ENCODE measurements at places on chromosomes 2 and 18.

GRCh38 chr2:70942396-70943204, 6.9 kb downstream of the ATP6V1B1 start:
- no peak for DNase-seq

DNA sequence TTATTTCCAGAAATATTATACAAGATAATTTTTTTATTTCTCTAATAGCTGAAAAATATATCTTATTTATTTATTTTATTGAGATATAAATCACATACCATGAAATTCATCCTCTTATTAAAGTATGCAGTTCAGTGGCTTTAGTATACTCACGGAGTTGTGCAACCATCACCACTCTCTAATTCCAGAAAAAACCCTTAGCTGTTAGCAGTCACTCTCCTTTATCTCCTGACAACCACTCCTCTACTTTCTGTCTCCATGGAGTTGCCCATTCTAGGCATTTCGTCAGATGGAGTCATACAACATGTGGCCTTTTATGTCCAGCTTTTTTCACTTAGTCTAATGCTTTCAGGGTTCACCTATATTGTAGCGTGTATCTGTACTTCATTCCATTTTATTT, 66.5 kb downstream of the TCF7L1 start:
- no peak for DNase-seq

DNA sequence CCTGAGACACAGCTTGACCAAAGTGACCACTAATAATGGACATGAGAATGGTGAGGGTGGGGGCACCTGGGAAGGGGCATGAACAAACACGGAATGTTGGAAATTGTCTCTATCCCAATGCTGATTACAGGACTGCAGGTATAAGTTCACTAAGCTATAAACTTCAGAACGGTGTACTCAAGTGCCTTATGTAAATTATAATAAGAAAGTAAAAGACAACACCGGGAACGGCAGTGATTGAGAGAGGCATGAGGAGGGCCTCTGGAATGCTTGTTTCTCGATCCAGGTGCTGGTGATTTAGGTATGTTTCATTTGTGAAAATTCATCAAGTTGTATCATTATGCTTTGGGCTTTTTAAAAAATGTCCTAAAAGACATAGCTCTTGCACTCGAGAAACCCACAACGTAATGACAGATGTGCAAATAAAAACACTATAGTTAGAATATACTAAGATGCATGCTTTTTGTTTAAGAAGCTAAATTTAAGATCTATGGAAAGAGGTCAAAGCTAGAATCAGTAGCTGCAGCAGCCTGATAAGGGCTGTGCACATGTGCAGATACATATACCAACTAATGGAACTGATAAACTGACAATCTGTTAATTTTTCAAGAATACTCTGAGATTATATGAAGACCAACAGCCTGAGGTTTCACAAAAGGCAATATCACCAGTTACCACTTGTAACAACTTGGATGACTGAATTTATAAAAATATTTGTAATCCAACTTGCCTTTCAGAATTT, 7.6 kb downstream of the HIBCH start:
- DNase-seq, result no peak

DNA sequence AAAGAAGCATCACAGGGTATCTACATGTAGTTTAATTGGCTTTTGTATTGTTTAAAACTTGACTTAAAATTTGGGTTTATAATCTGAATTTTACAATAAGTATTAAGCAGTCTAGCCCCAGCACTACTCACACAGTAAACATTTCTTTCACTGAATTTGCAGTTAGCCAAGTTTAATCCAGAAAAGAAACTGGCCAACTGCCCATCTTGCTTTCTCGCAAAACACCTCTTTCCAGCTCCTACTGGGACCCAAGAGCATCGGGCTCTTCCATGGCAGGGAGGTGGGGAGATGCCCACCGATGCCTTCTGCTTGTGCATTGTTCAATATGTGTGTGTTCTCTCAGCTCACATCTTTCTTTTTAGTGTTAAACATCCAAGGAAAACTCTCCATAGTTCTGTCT, 212.8 kb upstream of the BOD1L2 start:
- no peak for DNase-seq

DNA sequence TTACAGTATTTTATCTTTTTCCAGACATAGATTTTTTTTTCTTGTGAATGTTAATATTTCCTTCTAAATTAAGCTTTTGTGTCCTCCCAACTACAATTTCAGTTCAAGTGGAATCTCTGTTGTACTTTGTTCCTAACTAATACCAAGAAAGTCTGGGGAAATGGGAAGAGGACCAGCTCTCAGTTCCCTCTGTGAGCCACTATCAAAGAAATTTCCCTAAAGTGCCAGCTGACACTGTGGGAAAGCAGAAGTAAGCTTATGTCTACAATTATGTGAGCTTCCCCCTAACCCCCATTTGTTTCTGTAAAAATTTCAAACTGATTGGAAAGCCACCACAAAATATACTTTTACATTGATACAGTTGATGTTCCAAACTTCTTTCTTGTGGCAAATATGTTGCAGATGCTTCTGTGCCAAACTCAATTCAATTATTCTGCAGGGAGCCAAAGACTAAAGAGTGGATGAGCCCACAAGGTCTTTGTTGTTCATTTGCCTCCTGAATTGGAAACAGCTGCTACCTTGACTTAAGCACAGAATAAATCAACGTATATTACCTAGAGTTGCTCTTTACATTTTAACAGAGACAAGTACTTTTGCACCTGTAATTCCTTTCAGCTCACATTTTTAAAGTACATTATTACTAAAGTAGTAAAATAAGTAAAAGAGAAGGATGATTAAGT, 306.6 kb downstream of the PTH2R start:
- no peak for DNase-seq

DNA sequence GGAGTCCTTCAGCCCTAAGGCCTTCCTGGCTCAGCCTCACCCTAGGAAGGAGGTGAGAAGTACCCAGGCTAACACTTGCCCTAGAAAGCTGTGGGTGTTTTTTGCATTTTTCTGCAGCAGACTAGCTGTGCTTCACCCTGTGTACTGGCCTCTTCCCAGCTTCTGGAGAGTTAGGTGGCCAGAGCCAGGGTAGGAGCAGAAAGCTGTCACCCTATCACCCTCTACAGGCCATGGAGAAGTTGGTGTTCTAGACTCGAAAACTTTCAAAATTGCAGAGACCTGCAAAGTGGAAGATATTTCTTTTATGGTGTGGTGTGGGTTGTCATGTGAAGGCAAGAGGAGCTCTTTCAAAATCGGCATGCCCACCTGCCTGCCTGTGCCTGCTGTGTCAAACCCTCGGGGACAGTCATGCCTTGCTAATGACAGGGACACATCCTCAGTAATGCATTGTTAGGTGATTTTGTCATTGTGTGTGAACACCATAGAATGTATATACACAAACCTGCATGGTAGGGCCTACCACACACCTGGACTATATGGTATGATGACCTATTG, 29.8 kb downstream of the EHD3 start:
- DNase-seq, result no peak

DNA sequence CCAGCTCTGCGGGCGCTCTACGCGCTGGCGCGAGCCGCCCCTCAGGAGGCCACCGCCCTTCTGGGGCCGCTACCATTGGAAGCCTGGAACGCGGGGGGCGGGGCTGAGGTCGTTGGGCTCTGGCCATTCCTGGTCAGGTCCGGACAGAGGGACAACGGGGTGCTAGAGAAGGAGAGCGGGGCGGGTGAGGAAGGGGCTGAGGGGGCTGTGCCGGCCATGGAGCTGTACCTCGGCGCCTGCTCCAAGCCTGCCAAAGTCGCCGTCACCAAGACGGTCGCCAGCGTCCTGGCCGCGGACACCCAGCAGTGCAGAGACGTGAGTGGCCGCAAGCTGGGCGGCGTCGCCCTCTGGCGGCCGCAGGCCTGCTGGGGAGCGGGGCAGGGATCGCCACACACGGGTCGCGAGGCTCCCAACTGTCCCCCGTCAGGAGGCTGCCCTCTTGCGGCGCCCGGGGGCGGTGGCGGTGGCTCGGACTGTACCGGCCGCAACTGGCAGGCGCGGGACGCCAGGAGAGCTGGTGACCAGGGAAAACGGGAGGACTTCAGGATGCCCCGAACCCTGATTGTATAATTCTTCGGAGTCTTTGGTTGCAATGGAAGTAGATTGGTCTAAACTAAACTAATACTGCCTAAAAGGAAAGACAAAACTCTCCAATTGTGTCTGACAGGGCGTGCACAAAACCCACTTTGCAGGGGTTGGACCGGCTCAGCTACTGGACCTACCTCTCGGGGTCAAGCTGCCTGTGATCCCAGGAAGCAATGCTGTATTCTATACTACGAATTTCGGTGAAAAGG, at the start of gene FSIP2:
Gene FSIP2, plus strand, starts transcription at position 126 of the 794 bp plus-strand sequence. Its CDS starts 91 bp downstream, at position 217.
- no peak for DNase-seq

- no peak for DNase-seq
Observed at GRCh38 chr2:105866216-105867185, 121.8 kb downstream of the NCK2 start.

GRCh38 chr2:196510246-196510645, 129.3 kb upstream of the CCDC150 start:
- DNase-seq, result no peak

- DNase-seq, result no peak
Observed at GRCh38 chr2:27809761-27810241, 38.3 kb downstream of the MRPL33 start.

- no peak for DNase-seq
Observed at GRCh38 chr18:25557011-25557410, 205.0 kb upstream of the ZNF521 start.

DNA sequence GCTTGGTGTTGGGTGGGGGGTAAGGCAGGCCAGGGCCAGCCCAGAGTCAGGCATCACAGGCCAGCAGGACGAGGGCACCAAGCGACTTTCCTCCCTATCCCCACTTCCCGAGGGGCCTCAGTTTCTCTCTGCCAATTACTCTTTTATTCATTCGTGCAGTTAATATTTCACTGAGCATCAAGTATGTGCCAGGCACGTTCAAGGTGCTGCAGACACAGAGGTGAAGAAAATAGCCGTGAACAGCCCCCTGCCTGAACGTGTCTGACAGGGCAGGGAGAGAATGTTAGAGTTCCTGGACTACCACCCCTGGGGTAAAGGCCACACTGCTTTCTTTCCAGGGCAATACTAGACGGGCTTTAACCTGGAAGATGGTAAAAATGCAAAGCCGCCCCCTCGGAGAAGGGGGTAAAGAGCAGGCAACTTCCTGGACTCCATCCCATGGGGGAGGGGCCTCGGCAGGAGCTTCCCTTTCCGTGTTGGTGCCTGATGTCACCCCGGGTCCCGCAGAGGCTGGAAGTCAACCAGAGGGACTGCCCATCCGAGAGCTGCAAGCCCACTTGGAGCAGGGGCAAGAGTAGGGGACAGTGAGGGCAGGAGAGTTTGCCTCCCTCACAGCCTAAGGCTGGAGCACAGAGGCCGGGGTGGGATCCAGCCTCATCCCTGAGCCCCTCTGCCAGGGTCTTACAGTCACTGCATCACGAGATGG, 47.1 kb downstream of the CENPO start:
- DNase-seq, result no peak

GRCh38 chr2:36461039-36461681, 105.6 kb downstream of the CRIM1 start:
- DNase-seq, result no peak

GRCh38 chr2:50004667-50005066, 850.4 kb upstream of the FSHR start:
- no peak for DNase-seq

GRCh38 chr18:3923750-3924149, 473.8 kb downstream of the TGIF1 start:
- no peak for DNase-seq

DNA sequence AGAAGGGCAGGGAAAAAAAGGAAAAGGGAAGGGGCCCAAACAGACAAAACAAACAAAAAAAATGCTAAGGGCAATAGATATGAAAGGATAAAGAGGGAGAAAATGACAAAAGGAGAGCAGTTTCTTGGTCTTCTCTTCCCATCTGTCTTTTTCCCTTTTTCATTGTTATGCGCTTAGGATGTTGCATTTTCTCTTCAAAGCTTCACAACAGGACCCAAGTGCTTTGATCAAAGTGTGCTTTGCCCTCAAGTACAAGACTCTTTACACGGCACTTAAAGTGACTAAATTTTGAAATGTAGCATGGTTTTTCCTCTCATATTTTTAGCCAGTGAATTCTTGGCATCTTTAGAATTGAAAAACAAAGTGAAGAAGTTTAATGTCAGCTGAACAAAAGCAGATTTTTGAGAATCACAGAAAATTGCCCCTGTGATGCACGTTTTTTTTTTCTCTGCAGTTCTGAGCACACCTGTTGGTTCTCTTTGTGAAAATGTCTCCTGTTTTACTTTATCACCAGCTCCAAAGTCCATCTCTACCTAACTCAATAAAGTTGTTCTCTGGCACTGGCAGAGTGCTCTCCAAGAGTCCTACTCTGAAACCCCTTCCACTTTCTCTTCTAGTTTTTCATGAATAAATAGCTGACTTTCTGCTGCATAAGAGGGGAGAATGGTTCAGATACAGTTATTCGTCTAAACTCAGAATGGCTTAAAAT, 126.6 kb downstream of the KCNH7 start:
- no peak for DNase-seq

- no peak for DNase-seq
Observed at GRCh38 chr18:68376926-68377325, 338.0 kb downstream of the TMX3 start.

DNA sequence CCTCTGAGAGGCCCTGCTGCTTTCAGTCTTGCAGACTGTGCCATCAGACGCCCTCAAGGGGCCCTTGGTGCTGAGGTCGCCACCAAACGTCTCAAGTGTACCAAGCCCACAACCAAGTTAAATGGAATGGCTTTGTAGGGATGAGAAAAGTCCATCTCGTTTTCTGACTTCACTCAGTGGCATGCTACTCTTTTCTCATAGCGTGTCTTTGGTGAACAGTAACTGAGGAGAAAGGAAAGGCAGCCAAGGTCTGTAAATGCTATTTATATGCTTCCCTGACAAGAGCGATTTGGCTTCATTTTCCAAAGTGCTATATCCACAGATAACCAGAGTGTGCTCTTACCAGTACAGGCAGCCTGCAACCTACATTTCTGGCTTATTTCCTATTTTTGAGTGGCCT, 123.0 kb downstream of the MTX2 start:
- no peak for DNase-seq

GRCh38 chr2:191866675-191867506, 20.0 kb upstream of the CAVIN2 start:
- DNase-seq, result no peak

DNA sequence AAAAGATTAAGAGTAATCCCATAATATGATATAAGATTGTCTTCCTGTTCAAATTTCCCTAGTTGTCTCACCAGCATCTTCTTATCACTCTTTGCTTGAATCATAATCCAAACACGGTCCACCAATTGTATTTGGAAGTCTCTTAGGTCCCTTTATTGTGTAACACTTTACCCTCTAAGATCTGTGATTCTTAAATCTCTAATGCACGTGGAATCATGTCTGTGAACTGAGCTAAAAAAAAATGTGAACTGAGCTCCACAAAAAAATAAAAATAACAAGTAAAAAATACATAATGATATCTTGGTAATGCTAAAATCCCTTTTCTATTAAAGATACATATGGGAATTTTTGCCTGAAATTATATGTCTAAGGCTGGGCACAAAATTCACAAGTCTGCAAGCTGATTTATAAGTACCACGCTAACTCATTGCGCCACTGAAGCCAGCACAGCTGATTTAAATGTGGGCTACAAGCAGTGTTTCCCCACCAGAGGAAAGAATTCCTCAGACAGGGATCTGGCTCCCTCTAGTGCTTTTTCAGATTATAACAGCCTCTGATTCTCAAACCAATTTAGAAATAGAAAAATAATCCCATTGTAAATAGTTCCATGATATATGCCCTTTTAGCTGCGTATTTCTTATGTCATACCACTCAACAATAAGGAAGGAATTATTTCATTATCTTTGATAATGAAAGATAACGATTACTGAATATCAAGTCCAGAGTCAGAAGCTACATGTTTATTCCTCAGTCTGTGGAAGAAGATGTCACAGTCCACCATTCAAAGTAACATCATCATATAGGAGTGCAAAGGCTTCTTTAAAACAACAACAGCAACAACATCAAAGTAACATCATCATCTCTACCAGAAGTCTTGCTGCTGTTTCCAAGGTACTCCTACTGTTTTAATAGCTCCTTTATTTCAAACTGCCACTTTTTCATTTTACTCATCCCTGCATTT, 22.9 kb downstream of the RBM43 start:
- no peak for DNase-seq

Data from caudate nucleus (tissue), 63 donors.